ENCODE measurements at places on chromosomes 16 and 17.

DNA sequence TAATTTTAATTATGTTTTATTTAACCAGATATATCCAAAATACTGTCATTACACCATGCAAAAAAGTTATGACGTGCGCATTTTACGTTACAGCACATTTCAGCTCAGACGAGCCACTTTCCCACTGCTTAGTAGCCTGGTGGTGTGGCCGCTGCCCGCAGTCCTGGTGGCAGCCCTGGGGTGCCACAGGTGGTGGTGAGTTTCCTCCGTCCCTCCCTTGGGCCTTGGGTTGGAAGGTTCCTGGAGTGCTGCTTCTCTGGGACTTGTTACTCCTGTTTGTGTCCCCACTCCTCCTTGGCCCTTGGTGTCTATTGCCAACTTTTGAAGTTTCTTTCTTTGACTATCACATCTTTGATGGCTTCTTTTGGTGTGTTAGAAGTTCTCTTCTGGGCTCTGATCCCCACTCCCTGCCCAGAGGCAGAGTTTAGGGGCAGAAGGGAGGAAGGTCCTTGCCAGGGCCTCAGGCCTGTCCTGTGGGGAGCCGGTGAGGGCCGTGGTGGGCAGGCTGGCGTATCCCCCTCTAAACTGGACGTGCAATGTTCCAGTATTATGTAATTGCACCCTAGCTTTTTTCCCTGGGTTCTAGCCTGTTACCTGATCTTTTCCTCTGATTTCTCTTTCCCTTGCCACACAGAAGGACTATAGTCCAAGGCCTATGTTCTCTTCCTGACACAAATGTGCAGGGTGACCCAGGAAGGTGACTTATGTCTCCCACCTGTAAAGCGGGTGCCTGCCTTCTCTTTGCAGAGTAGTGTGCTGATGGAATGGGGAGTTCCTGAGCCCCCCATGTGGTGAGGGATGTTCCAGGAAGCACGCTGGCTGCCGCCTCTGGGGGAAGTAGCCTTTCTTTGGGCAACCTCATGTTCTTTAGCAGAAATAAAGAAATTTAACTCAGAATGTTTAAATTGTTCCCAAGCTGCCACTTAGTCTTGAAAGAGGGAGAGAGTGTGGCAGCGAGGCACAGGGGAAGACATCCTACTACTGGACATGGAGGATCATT, 8.4 kb downstream of the MPRIP start:
- no peak for DNase-seq

DNA sequence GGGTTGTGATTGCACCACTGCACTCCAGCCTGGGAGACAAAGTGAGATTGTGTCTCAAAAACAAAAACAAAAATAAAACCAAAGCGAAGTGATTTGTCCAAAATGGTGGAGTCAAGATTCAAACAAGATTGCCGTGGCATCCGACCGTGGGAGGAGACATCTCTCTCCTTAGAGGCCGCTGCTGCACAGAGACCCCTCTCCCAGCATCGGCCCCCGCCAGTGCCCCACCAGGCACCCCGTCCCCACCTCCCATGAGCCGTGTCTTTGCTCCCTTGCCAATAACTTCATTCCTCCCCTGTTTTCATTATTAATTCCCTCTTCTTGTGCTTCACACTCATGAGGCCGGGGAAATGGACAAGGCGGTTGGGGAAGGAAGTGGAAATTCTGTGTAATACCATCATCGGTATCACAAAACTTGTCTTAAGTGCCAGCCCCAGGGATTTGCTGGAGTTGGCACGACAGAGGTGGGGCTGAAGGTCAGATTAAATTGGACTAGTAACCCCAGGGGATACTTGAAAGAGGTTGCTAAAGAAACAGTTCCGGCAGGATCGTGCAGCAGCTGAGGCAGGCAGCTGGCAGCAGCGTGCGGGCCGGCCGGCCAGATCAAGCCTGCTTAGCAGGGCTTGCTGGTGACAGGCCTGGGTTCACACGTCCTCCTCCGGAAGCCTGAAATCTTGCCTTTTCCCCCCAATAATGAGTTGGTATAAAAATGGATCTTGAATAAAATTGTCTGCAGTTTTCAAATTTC, 66.8 kb downstream of the RTN4RL1 start:
- peak; percentile 49 for DNase-seq

- DNase-seq = no peak
These were observed 431.3 kb downstream of the MAF start for GRCh38 chr16:79169239-79169638.

DNA sequence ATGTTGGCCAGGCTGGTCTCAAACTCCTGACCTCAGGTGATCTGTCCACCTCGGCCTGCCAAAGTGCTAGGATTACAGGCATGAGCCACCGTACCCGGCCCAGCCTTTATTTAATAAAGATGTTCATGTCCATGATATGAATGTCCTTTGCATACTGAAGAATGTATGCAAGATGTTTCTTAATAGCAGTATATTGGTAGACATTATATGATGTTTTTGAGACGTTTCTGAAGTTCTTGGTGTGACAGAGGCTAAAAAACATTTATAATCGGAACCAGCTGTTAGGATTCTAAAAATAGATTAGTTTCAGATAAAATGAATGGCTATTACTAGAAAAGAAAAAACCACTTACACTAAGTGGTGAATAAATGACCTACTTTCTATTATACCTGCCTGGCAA, 11.8 kb downstream of the PDZD9 start:
- no peak for DNase-seq

- no peak for DNase-seq
These were observed 111.0 kb upstream of the CHMP6 start for GRCh38 chr17:80880648-80880985.

DNA sequence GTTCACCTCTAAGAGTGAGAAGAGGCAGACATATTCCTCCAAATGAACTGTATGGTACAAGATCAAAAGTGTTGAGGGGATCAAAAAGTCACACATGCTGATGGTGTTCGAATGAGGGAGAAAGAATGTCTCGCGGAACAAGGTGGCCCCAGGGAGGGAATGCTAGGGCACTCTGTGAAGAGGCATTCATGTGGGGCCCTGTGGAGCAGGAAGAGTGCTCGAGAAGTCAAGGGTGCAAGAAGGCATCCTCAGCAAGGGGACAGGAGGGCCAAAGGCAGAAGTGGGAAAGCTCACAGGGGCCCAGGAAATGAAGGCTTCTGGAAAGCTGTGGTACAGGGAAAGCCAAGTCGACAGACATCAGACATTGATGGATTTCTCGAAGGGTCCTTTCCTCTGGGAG, 6.1 kb upstream of the MYH3 start:
- DNase-seq = no peak

GRCh38 chr17:31622500-31622899, 231.0 kb downstream of the RAB11FIP4 start:
- no peak for DNase-seq

DNA sequence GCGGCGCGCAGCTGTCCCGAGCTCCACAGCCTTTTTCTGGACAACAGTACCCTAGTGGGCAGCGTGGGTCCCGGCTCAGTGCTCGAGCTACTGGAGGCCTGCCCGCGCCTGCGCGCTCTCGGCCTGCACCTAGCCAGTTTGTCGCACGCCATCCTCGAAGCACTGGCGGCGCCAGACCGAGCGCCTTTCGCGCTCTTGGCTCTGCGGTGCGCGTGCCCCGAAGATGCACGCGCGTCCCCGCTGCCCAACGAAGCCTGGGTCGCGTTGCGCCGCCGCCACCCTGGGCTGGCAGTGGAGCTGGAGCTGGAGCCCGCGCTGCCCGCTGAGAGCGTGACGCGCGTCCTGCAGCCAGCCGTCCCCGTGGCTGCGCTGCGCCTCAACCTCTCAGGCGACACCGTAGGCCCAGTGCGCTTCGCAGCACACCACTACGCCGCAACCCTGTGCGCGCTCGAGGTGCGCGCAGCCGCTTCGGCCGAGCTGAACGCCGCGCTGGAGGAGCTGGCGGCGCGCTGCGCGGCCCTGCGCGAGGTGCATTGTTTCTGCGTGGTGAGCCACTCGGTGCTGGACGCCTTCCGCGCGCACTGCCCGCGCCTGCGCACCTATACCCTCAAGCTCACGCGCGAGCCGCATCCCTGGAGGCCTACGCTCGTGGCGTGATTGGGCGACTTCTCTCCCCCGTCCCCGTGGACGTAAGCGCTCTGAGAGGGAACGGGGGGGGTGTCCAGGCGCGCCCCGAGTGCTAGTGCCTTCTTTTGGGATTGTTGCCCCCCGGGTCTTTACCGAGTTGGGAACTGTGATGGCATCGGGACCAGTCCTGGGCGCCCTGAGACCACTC, 1.2 kb upstream of the HSF4 start:
- peak; percentile 78 for DNase-seq

- no peak for DNase-seq
These were observed at the start of gene MILR1 for GRCh38 chr17:64448665-64449512. Gene MILR1, plus strand, starts transcription at chr17:64449115. Its CDS starts 54 bp downstream, at chr17:64449169.

- no peak for DNase-seq
These were observed 15.7 kb upstream of the ABCC3 start for GRCh38 chr17:50618941-50619340.

- DNase-seq = no peak
These were observed 17.3 kb downstream of the SLC5A10 start for GRCh38 chr17:18968945-18969887.

- peak; percentile 63 for DNase-seq
These were observed 4.0 kb upstream of the ABCC3 start for GRCh38 chr17:50630524-50631194.

- no peak for DNase-seq
These were observed 52.9 kb downstream of the MMD start for GRCh38 chr17:55368706-55369105.

- no peak for DNase-seq
These were observed 32.7 kb downstream of the ITGB3 start for GRCh38 chr17:47286198-47286914.

- peak; percentile 76 for DNase-seq
These were observed 20.9 kb upstream of the CLEC18A start for GRCh38 chr16:69930117-69930776.

GRCh38 chr17:47622180-47622549, 27.6 kb upstream of the KPNB1 start:
- DNase-seq = no peak

- DNase-seq = no peak
These were observed 7.0 kb upstream of the OR2C1 start for GRCh38 chr16:3348547-3349167.
